Ureter (tissue), 1 donor: ENCODE measurements at places on chromosomes 3 and 15.

DNA sequence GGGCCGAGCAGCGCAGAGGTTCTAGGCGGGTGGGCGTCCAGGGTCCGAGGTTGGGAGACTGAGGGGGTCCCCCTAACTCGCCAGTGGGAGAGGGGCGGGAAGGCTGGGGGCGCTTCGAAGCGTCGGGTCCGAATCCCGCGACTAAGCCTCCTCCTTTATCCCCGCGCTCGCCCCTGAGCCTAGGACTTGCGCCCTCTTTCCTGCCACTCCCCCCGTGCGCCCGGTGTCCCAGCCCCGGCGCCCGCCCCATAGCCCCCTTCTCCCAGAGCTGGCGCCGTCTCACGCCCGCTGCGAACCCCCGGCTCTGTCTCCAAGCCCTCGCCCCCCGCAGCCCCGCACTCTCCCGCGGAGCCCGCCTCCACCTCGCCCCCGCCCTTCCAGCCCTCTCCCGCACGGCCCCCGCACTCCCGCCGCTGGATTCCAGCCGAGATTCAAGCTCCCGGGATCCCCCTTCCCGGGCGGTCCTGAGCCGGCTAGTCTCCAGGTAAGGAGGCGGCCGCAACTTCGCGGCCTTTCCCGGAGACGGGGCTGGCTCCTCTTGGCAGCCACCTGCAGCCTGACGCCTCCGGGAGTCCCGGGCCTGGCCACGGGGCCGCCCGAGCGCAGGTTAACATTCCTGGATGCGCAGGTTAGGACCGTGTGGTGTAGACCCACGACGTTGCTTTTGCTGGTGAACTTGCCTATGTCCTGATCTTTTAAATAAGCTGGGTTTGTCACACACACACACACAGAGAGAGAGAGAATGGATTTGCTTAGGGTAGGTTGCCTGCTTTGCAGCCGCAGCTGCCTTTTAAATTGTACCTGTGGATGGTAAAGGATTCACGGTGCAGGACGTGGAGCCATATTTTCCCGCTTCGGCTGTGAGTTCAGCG, 563 bp downstream of the PXYLP1 start:
- DNase-seq, result no peak

DNA sequence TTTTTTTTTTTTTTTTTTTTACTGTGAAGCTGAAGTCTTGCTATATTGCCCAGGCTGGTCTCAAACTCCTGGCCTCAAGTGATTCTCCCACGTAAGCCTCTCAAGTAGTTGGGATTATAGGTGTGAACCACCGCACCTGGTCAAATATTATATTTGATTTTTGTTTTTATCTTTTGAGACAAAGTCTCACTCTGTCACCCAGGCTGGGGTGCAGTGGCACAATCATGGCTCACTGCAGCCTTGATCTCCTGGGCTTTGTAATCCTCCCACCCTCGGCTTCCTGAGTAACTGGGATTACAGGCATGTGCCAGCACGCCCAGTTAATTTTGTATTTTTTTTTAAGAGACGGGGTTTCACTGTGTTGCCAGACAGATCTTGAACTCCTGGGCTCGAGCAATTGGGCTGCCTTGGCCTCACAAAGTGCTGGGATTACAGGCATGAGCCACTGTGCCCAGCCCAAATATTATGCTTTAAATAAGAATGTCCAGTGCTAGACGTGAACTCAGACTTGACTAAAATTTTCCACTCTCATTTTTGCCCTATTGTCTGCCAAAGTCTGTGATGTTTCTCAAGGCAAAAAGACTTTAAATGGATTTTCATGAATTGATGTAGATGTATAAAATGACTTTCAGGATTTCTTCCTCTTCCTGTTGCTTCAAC, 33.4 kb upstream of the CRBN start:
- DNase-seq, result no peak

DNA sequence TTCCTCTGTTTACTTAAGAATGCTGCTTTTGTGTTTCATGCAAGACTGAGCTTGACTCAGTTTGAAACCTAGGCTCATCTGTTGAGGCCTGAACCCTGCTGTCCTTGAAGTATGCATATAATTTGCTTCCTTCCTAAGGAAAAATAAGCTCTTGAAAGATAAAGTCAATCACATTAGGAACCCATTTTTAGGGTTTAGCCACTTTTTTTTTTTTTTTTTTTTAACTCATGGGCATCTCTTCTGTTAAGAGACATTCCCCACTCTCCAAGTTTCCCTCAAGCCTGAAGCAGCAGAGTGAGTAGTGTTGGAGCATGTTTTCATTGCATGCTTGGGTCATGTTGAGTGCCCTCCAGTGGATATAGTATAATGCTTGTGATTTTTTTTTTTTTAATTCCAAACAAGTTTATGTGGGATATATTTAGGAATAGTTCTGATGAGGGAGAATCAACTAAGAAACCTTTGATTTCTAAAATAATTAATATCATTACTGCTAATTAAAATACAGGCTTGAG, 3.6 kb downstream of the CTNNB1 start:
- DNase-seq, result no peak

GRCh38 chr15:88142121-88142520, 114.4 kb downstream of the NTRK3 start:
- DNase-seq, result no peak

DNA sequence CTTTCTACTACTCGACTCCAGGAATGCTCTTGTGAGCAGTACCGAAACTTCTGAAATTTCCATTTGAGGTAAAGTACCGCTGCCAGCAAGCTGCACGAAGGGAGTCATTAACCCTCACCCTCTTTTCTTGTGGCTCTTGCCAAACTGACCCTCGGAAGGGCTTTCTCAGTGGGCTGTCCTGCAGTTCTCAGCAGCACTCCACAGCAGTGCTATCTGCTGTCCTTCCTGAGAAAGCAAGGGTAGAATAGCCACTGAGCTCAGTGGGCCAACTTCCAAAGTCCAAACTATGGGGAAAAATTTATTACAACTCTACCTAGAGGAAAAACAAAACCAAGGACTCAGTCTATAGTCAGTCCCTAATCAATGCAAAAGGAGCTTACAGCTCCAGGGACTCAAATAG, 38.5 kb upstream of the COL8A1 start:
- no peak for DNase-seq

- no peak for DNase-seq
These were observed 69.0 kb downstream of the CHD2 start for GRCh38 chr15:92968926-92969651.

- no peak for DNase-seq
These were observed 511.1 kb upstream of the UBE2E2 start for GRCh38 chr3:22691856-22692628.

DNA sequence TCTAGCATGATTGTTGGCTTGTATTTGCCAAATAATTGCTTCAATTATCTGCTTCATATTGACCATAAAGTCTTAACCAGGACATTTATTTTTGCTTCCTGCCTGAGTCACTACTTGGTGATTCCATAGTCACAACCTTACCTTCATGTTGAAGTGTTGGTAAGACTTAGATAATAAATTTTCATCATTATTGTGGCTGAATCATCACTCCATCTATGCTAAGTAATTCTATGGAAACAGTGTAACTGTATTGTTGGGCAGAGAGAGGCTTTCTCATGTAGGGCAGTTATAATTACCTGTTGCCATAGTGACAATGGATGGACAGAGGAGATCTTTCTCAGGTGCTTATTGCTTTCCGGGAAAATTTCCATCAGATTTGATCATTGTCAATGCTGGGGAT, 330.7 kb upstream of the LRRC3B start:
- DNase-seq, result no peak

GRCh38 chr3:150605998-150606641, 3.0 kb downstream of the SELENOT start:
- DNase-seq, result no peak

DNA sequence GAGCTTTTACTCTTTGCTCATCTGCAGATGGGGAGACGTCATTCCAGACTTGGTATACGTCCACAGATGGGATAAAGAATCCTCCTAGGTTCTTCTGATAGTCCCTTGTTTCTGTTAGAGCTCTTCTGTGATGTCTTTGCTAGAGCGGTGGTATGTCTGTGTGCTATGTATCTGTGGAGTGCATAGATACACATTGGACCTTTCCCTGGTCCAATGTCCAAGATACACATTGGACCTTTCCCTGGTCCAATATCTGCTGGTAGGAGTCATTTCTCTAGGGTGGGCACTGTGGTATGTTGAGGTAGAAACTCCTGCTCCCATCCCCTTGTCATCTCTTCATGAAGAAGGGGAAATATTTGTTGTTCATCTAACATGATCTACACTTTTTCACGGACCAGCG, 47.5 kb upstream of the LPP start:
- DNase-seq, result no peak

- no peak for DNase-seq
These were observed 231.4 kb downstream of the TIGIT start for GRCh38 chr3:114525278-114525677.

- no peak for DNase-seq
These were observed 133.3 kb downstream of the RPLP1 start for GRCh38 chr15:69585937-69586336.

DNA sequence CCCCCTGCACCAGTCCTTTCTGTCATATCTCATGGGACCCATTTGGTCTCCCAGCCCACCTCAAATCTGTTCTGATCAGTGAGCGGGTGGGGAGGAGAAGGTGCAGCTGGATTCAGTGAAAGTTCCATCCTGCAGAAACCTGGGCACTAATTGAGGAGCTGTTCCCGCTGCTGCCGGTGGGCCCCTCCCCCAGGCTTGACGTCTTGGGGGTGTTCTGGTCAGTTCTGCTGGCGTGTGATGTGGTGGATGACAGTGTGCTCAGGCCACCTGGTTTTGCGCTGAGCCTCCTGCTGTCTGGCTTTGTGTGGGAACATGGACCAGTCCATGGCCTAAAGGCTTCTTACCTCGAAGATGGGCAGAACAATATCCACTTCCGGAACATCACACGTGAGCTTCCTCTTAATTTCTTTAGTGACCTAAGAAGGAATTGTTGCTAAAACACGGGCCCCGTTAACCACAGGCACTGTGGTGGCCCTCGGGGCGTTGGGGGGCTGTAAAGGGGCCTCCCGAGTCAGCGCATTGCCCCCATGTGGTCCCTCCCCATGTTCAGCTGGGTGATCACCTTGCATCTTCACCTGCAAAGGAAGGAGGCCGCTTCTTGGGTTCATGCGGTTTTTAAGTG, 59.7 kb downstream of the RGMA start:
- peak; percentile 43 for DNase-seq

DNA sequence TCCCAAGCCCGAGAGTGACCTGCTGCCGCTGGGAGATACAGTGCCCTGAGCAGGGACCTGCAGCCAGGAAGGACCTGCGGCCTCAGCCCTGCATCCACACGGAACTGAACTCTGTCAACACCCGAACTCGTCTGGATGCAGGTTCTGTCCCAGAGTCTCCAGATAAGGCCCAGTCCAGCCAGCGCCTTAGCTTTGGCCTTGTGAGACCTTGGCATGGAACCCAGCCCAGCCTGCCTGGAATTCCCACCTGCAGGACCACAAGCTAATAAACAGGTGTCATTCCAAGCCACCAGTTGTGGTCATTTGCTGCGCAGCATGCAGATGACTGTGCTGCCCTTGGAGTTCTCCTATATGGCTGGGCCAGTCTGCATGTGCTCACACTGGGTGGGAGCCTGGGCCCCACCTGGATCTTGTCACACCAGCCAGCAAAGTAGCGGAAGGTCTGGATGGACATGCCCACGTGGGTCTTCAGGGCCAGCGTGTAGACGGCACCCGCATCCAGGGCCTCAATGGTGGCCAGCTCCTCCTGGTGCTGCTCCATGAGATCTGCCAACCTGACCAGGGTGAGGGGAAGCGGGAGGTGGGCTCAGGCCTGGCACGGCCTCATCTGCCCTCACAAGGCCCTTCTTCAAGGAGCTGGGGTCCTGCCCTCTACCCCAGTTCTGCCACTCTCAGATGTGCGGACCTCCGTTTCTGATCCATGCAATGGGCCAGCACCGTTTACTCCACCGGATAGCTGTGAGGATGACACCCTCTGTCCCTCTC, 47.2 kb upstream of the SLC41A3 start:
- peak; percentile 39 for DNase-seq

GRCh38 chr3:169759256-169759655, 5.6 kb downstream of the TERC start:
- DNase-seq, result no peak

GRCh38 chr3:42665050-42665878, 11.8 kb downstream of the ZBTB47 start:
- no peak for DNase-seq

- no peak for DNase-seq
These were observed 266.9 kb upstream of the TTC14 start for GRCh38 chr3:180335050-180335449.

GRCh38 chr3:172647823-172648222, 63.0 kb downstream of the NCEH1 start:
- peak; percentile 45 for DNase-seq

GRCh38 chr3:8841472-8841871, 72.1 kb upstream of the OXTR start:
- no peak for DNase-seq

DNA sequence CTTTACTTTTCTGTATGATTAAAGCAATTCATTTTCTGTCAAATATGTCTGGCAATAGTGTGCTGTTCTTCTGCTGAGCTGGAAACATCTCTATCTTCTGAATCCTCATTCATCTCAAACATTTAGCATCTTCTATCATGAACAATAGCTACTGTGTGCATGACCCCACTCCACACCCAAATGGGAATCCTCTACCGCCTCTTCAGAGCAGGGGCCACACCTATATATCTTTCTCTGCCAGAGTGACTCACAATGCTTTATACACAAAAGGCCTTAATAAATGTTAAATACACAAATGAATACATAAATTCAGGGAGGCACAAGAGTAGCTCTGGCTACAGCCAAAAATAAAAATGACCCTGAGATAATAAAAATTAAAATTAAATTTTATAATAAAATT, 8.0 kb downstream of the ALDH1A2 start:
- DNase-seq, result no peak

- no peak for DNase-seq
These were observed 132.7 kb upstream of the BHLHE40 start for GRCh38 chr3:4846543-4846942.

- DNase-seq, result no peak
These were observed 453.0 kb upstream of the CFAP20DC start for GRCh38 chr3:59502806-59503205.

DNA sequence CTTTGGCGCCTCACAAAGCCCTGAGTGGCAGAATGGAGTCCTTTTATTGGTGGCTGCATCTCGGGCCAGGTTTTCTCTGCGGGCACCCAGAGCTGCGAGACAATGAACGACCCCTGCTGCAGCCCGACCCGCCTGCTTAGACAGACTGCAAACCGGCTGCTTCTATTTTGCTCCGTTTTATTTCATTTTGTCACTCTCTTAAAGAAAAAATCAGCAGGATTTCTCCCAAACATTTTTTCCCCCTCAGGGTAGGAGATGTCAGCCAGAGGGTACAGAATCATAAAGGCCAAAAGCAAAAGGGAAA, 64.8 kb downstream of the OXNAD1 start:
- DNase-seq, result no peak

DNA sequence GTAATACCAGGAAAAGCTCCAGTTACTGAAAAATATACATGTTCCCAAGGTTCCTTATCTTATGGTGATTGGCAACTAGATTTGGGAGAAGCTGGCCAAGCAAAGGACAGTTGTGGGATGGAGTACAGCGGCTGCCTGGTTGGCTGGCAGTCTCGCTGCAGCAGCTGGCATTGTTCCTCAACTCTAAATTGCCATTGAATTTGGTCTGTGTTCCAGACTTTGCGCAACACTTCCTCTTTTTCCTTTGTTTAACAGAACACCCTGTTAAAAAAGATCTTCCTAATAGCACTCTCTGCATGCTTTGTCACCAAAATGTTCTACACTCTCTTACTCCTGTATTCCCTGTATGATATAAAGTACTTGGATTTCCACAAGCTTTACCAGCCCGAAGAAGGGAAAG, 420.6 kb upstream of the RBMS3 start:
- DNase-seq, result no peak

GRCh38 chr3:176328198-176328597, 869.1 kb downstream of the TBL1XR1 start:
- no peak for DNase-seq
